ENCODE measurements at places on chromosomes 2 and 18. TPM values are rescaled to one million over a fixed set of nuclear protein-coding genes. Genes with fewer than 3 reads are reported as not detected.

GRCh38 chr18:7676253-7676873 lies 109.2 kb downstream of the PTPRM start:
- no peak for DNase-seq

DNA sequence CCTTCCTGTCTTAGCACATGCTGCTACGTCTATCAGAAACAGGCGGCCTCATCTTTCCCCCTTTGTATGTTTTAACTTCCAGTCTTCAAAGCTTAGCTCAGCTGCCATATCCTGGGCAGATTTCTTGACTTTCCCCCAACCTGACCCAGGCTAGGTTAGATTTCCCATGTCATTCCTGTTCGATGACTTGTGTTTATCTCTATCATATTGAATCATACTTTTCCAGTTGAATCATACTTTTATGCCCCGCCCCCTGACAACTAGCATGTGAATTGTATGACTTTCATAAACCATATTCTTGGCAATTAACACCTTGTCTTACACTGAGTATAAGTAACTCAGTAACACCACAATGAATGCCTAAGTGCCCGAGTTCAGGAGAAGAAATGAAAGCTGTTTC lies 128.3 kb downstream of the CYRIA start:
- peak; percentile 28 for DNase-seq

DNA sequence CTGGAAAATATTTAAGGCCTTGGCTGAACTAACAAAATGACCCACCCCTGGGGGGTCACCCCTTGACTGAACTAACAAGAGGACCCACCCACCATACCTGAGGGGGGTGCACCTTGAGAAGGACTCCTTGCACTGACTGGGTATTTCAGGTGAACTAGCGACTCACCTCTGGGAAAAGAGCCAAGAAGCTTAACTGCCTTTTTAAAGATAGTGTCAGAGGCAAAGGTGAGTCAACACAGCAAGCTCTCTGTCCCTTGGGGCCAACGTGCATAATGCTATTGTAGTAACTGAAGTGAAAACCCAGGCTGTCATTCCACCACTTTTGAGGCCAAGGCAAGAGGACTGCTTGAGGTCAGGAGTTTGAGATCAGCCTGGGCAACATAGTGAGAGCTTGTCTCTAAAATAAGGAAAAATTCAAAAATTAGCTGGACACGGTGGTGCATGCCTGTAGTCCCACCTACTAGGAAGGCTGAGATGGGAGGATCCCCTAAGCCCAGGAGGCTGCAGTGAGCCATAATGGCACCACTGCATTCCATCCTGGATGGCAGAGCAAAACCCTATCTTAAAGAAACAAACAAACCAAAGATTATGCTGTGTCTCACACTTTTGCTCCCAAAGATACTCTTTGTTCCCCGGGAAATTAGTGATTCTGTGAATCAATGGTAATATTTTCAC lies 36.4 kb upstream of the ZCCHC2 start:
- peak; percentile 67 for DNase-seq

- no peak for DNase-seq
Observed at GRCh38 chr18:10213526-10213925, 240.9 kb upstream of the APCDD1 start.

DNA sequence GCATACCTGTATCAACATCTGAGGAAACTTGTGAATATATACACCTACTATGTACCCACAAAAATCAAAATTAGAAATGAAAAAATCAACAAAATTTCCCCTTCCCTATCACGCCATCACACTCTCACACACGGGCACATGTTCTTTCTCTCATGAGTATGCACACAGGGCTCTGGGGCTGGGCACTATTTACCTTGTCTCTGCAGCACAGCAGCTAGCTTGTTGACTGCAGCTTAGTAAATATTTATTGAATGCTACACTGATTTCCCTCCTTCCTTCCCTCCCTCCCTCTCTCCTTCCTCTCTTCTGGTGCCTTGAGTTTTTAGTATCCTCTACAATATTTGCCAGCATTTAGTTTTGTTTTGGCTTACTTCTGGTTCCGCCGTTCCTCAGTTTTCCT lies 182.7 kb upstream of the LHCGR start:
- no peak for DNase-seq

The IL1RL1 gene
- total RNA-seq: 0.13 TPM

The CDKL4 gene
- 0.25 TPM for total RNA-seq

The TTR gene
- not detected for total RNA-seq

The PER2 gene
- total RNA-seq: 1.7 TPM

The COLEC11 gene
- 0.13 TPM for total RNA-seq

Data from dermis microvascular lymphatic vessel endothelial cell (primary cell).